ENCODE measurements at places on chromosomes 2 and 18. TPM values are rescaled to one million over a fixed set of nuclear protein-coding genes. Genes with fewer than 3 reads are reported as not detected.

DNA sequence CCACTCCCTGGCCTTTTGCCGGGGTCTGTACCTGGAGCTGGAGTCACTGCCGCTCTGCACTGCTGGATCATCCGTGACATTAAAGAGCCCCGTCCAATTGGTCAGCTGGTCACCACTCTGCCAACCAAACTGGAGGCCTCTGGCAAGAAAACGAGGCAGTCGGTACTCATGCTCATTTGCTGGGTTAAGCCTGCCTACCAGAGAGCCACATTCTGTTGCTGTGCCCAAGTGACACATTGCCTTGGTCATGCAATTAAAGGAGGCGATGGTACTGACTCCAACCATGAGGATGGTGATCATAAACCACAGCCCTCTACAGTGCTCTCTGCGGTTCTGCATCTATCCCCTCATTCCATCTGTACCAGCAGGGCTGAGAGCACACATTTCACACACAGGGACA, 35.5 kb downstream of the ST8SIA5 start:
- DNase-seq, result no peak

DNA sequence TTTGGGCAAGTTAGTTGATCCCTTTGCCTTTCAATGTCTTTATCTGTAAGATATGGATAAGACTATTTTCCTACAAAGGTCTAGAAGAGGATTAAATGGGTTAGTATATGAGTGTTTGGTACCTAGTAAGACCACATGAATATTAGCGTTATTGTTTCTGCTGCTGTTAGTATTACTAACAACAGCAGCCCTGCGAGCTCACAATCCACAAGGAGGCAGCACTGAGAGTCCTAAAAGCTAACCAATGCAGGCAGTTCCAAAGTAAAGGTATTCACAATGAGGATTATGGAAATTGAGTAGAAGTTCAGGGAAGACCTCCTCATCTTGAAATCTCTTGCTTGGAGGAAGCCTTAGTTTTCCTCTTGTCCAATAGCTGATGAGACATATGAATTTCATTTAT, 248.9 kb downstream of the TDRD15 start:
- no peak for DNase-seq

- DNase-seq, result no peak
Observed at GRCh38 chr2:48107326-48107925, 201.1 kb upstream of the FBXO11 start.

DNA sequence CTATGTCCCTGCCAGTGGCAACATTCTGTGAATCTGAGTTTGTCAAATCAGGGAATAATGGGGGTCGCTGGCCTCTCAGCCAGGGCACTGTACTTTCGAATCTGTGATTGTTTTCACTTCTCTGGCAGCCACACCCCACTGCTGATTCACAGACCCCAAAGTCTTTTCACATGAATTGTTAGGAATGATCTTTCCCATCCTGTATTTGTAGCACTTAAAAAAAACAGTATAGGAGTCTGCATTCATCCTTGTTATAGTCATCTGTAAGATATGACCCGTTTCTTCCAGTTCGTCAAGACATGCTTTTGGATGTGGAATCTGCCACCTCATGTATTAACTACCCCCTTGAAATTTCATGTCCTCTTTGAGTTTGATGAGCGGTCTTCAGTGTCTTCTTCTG, 928 bp downstream of the NAGK start:
- DNase-seq, result no peak

- no peak for DNase-seq
Observed at GRCh38 chr2:16816522-16816921, 150.9 kb upstream of the CYRIA start.

GRCh38 chr18:376311-376710, 108.5 kb upstream of the THOC1 start:
- DNase-seq, result no peak

- peak; percentile 74 for DNase-seq
Observed at GRCh38 chr2:237213315-237214022, 127.8 kb downstream of the COPS8 start.

- DNase-seq, result no peak
Observed at GRCh38 chr2:226792155-226792881, 7.3 kb downstream of the IRS1 start.

DNA sequence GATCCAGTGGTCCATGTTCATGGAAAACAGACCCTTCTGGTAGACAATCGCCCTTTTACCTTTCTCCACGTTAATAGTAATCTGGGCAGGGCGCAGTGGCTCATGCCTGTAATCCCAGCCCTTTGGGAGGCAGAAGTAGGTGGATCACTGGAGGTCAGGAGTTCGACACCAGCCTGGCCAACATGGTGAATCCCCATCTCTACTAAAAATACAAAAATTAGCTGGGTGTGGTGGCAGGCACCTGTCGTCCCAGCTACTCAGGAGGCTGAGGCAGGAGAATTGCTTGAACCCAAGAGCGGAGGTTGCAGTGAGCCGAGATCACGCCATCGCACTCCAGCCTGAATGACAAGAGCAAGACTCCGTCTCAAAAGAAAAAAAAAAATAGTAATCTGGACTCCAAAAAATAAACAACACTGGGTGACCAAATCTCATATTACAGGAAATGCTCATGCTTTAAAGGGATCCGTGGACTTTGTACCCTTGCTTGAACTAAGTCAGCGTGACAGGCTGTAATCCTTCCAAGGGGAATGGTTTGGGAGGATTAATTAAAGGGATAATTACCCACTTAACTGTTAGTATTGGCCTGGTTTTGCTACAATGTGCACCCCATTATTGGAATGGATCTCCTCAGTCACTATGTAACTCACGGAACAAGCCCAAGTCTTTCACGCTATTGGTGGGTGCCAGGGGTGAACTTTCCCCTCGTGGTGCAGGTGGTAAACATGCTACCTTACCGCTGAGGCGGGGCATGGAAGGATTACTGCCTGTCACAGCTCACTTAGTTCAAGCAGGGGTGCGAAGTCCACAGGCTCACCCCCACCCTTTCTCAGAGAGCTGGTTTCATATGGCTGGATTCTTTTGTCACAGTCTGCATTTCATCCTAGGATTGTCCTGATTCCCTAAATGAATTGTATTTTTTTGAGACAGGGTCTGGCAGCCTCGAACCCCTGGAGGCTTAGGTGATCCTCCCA, 36.7 kb downstream of the PROC start:
- DNase-seq, result no peak

GRCh38 chr18:48589797-48590519, 51.1 kb downstream of the CTIF start:
- peak; percentile 86 for DNase-seq

GRCh38 chr2:63681896-63682295, 93.1 kb downstream of the MDH1 start:
- no peak for DNase-seq

GRCh38 chr2:96195410-96196066, 13.1 kb downstream of the STARD7 start:
- DNase-seq, result no peak

DNA sequence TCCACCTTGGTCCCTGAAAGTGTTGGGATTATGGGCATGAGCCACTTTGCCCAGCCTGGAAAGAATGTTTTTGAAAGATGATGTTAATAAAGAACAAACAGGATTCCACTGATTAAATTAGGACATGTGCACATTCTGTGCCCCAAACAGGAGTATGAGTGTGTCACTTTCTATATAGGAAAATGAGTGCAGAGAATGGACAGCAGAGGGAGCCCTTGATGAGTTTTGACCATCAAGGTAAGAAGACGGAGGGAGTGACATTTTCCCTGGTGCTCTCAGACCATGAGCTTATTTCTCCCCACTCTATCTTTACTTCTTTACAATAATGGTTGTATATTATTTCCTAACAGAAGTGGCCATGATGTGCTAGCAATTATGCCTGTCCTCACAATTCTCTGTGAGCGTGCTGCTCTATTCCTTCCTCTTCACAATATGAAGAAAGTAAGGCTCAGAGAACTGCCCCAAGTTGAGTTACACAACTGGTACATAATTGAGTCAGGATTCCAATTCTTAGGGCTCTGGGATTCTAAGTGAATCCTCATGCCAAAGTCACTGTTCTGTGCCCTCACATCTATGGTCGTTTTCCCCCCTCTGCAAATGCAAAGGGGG, 20.6 kb downstream of the RPL37A start:
- no peak for DNase-seq

DNA sequence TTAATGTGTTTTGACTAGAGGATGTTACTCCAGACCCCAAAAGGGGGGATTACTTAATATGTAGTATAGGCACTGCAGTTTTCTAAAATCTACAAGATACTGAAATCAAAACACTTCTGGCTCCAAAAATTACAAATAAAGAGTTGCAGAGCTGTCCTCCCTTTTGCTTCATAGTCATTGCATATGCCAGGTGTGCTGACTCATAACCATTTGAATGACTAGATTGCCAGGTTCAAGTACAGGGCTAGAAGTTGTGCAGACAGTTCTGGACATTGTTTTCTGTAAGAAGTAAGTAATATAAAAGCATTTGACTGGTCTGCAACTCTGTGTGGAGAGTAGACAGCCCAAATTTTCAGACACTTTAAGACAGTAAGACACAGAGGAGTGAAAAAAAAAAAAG, 6.7 kb downstream of the CWC22 start:
- no peak for DNase-seq

DNA sequence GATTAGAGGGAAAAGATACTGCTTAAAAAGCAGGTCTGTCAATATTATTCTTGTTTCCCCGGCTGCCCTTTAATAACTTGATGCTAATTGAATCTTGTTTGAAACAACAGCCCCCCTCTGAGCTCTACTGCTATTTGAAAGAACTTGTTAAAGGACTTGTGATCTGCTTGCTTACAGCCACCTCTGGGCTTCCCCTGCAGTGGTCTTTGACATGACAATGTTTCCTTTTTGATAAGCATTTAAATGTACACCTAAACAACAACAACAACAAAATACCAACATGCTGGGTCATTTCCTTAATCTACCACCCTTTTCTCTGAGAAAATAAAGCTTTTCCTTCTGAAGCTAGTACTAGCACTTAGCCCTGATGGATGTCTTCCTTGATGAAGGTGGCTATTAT, 3.9 kb downstream of the HOXD1 start:
- DNase-seq, result no peak

GRCh38 chr2:133675-134593, 87.6 kb upstream of the FAM110C start:
- no peak for DNase-seq

Gene SCYGR1
- not detected for total RNA-seq

Gene PAX8
- 0.30 TPM for total RNA-seq

Gene PASK
- total RNA-seq, result 3.4 TPM

Gene NOSTRIN
- total RNA-seq, result 11.5 TPM

Gene CCDC93
- 25.2 TPM for total RNA-seq

Gene RESP18
- not detected for total RNA-seq

Gene EPHA4
- 16.3 TPM for total RNA-seq

Gene CDK5R2
- not detected for total RNA-seq

Gene HOXD11
- not detected for total RNA-seq

Gene GPD2
- total RNA-seq, result 18.5 TPM

Gene SERPINB3
- not detected for total RNA-seq
